Thoracic aorta (tissue), 2 donors: ENCODE measurements at places on chromosomes 3 and 15.
A peak's percentile ranks its signal among the peaks of the same experiment; 100 is the strongest.

GRCh38 chr15:50150349-50150748 is 31.3 kb upstream of the ATP8B4 start:
- no peak overlapping the region for H3K27ac ChIP-seq
- no peaks in the 10 kb centered on the region for H3K4me1 ChIP-seq
- H3K36me3 ChIP-seq, result no peaks in the 10 kb centered on the region
- no peak for DNase-seq
- H3K4me3 ChIP-seq, result no peak overlapping the region

GRCh38 chr3:12462159-12462947 is 21.9 kb upstream of the TSEN2 start:
- no peaks in the 10 kb centered on the region for H3K4me1 ChIP-seq
- H3K27me3 ChIP-seq, result no peaks in the 10 kb centered on the region
- H3K27ac ChIP-seq, result no peak overlapping the region
- DNase-seq, result no peak
- H3K36me3 ChIP-seq, result no peaks in the 10 kb centered on the region
- no peak overlapping the region for H3K4me3 ChIP-seq

- DNase-seq, result no peak
- H3K27ac ChIP-seq, result no peak overlapping the region
- H3K27me3 ChIP-seq, result no peaks in the 10 kb centered on the region
- no peaks in the 10 kb centered on the region for H3K36me3 ChIP-seq
Measured at GRCh38 chr3:140114789-140115080, 179.8 kb downstream of the CLSTN2 start.

GRCh38 chr15:100224206-100225185 is 117.3 kb downstream of the ADAMTS17 start:
- DNase-seq, result no peak
- H3K27ac ChIP-seq, result no peak overlapping the region
- H3K4me3 ChIP-seq, result no peak overlapping the region
- H3K27me3 ChIP-seq, result no peaks in the 10 kb centered on the region
- no peaks in the 10 kb centered on the region for H3K36me3 ChIP-seq

GRCh38 chr3:66592016-66592761 is 91.4 kb upstream of the LRIG1 start:
- H3K36me3 ChIP-seq, result no peaks in the 10 kb centered on the region
- peak overlapping the region; percentile 58 for H3K27ac ChIP-seq
- H3K4me3 ChIP-seq, result peak overlapping the region; percentile 69
- peaks cover 9% of the 10 kb centered on the region for H3K4me1 ChIP-seq

DNA sequence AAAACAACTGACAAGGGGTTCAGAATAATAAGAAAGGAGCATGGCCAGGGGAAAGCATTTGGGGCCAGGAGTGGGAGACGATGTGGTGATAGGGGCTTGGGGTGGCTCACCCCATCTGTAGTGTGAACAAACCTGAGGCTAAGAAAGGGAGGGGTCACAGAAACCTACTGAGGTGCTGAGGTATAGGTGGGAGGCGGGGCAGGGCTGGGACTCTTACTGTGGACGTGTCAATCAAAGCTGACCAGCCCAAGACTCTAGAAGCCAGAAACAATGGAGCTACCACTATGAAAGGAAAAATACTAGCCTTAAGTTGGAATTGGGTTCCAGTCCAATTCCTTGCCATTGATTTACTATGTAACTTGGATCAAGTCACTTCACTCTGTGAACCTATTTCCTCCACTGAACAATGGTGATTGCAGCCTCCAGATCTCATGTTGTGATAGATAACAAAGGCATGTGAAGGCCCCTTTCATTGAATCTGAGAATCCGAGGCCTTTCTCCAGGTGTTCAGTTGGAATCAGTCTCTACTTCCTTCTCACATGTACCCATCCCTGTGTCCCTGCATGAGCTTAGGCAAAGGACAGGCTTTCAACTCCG is 260.9 kb upstream of the HES1 start:
- H3K36me3 ChIP-seq, result no peaks in the 10 kb centered on the region
- no peak overlapping the region for H3K4me3 ChIP-seq
- H3K27ac ChIP-seq, result no peak overlapping the region
- H3K4me1 ChIP-seq, result no peaks in the 10 kb centered on the region
- no peaks in the 10 kb centered on the region for H3K27me3 ChIP-seq

GRCh38 chr3:121870717-121871116 is 23.5 kb upstream of the SLC15A2 start:
- no peaks in the 10 kb centered on the region for H3K4me1 ChIP-seq
- H3K27me3 ChIP-seq, result no peaks in the 10 kb centered on the region
- H3K4me3 ChIP-seq, result no peak overlapping the region
- H3K36me3 ChIP-seq, result no peaks in the 10 kb centered on the region
- DNase-seq, result no peak

DNA sequence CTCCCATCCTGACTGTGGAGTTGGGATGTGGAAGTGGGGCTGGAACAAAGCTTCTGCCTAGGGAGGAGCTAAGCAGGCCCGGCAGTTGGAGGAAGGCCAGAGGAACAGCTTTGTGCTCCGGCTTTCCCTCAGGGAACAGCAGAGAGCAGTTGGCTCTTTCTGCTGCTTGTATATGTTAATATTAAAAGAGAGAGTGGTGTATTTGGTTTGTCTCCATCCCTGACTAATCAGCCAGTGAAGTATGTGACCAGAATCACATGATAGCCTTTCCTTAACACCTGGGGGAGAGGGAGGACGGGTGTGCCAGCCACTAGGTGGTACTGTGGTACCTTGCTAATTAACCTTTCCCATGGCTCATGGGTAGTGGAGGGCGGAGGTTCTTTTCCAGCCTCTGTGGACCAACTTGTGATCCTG is 10.0 kb downstream of the EIF2B5 start:
- no peaks in the 10 kb centered on the region for H3K27me3 ChIP-seq
- DNase-seq, result no peak
- no peaks in the 10 kb centered on the region for H3K4me1 ChIP-seq
- H3K36me3 ChIP-seq, result peaks cover 57% of the 10 kb centered on the region

- no peaks in the 10 kb centered on the region for H3K27me3 ChIP-seq
- no peak for DNase-seq
- H3K27ac ChIP-seq, result no peak overlapping the region
- peaks cover 23% of the 10 kb centered on the region for H3K4me1 ChIP-seq
Measured at GRCh38 chr15:80156176-80156720, 3.4 kb downstream of the FAH start.
